GDM1 (cell line): ENCODE measurements at places on chromosomes 5 and 9.

GRCh38 chr9:78439190-78439865 is 142.4 kb downstream of the PSAT1 start:
- DNase-seq, result peak; percentile 38

- no peak for DNase-seq
These were observed 93.3 kb downstream of the TLE1 start for GRCh38 chr9:81595887-81596543.

GRCh38 chr9:33348998-33349397 is 53.4 kb downstream of the AQP7 start:
- DNase-seq, result no peak

- DNase-seq, result no peak
These were observed 7.8 kb upstream of the LMX1B start for GRCh38 chr9:126605792-126606482.

GRCh38 chr9:109579191-109579948 is 81.3 kb upstream of the PTPN3 start:
- DNase-seq, result no peak

GRCh38 chr9:130925050-130925678 is 13.9 kb downstream of the FIBCD1 start:
- DNase-seq, result no peak

- no peak for DNase-seq
These were observed 434.0 kb downstream of the GADD45G start for GRCh38 chr9:90038763-90039162.

- no peak for DNase-seq
These were observed 255.9 kb downstream of the TRPM3 start for GRCh38 chr9:70865471-70865870.

GRCh38 chr9:132639322-132639721 is 30.5 kb downstream of the DDX31 start:
- DNase-seq, result no peak

DNA sequence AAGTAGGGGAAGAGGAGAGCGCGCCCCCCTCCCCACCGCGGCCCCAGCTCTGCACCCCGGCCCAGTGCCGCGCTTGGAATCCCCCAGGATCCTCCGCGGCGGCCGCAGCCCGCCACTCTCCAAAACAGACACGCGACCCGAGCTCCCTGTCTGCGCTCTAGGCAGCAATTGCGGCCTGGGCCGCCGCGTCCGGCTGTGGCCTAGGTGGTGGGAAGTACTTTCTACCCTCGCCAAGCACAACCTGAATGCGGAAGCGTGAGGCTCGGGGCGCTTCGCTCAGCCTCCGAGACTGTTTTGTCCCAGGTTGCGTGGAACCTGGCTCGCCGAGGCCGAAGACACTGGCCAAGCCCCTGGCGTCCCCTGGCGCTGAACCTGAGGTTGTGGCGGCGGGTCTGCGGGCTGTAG is 3.3 kb upstream of the FOXB2 start:
- no peak for DNase-seq

- no peak for DNase-seq
These were observed 10.0 kb downstream of the MAP3K1 start for GRCh38 chr5:56825222-56825824.
